ENCODE measurements at places on chromosomes 7 and 10. TPM values are rescaled to one million over a fixed set of nuclear protein-coding genes. Genes with fewer than 3 reads are reported as not detected.

HERC4 gene
- total RNA-seq = 74.5 TPM

FXYD4 gene
- not detected for total RNA-seq

ALOX5 gene
- 24.0 TPM for total RNA-seq

TFPI2 gene
- 1.4 TPM for total RNA-seq

ZNF736 gene
- total RNA-seq = 27.2 TPM

CACNA2D1 gene
- total RNA-seq = 85.0 TPM

- no peaks in the 10 kb centered on the region for H3K36me3 ChIP-seq
- DNase-seq = no peak
- H3K4me3 ChIP-seq = no peak overlapping the region
These were observed 276.4 kb downstream of the TCF7L2 start for GRCh38 chr10:113226399-113226798.

DNA sequence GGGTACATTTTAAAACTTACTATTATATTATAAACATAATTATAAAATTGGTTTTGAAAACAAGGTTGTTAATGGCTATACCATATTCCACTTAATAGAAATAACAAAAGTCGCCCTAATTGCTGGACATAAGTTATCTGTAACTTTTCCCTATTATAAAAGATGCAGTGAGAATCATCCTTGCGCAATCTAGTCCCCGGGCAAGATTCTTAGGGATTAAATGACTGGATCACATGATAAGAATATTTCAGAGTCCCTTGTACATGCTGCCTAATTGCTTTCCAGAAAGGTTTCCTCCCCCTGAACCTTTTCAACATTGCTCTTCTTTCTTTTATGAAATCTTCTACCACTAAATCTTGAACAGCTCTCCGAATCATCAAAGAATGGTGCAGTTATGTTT, 479.8 kb upstream of the MKI67 start:
- no peak for DNase-seq
- H3K27me3 ChIP-seq = no peaks in the 10 kb centered on the region
- no peak overlapping the region for H3K4me3 ChIP-seq
- no peak overlapping the region for H3K27ac ChIP-seq

- no peak overlapping the region for H3K4me3 ChIP-seq
- no peak for DNase-seq
- no peak overlapping the region for H3K27ac ChIP-seq
- H3K36me3 ChIP-seq = no peaks in the 10 kb centered on the region
- no peaks in the 10 kb centered on the region for H3K27me3 ChIP-seq
These were observed 4.6 kb upstream of the LDB3 start for GRCh38 chr10:86663576-86664339.

- no peaks in the 10 kb centered on the region for H3K4me1 ChIP-seq
- H3K27ac ChIP-seq = no peak overlapping the region
- DNase-seq = no peak
- no peaks in the 10 kb centered on the region for H3K36me3 ChIP-seq
These were observed 34.0 kb downstream of the C7orf25 start for GRCh38 chr7:42877862-42878261.

DNA sequence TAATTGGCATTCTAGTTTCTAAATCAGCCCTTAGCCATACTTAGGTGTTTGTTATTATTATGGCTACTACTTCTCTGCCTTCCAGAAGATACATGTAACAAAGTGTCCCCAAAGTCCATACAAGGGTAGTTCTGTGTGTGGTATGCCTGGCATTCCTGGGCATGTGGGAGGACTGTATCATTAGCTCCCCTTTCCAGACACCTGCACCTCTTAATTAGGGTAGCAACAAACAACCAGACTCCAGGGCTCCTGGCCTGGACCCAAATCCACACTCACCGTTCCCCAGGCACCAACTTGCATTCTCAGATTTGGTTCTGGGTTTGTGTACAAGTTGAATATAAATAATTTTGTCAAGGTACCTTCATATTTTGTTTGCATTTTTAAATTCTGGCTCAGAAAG, 15.5 kb upstream of the CALD1 start:
- H3K4me1 ChIP-seq = no peaks in the 10 kb centered on the region
- no peak overlapping the region for H3K27ac ChIP-seq
- DNase-seq = no peak
- H3K4me3 ChIP-seq = no peak overlapping the region
- H3K36me3 ChIP-seq = no peaks in the 10 kb centered on the region

DNA sequence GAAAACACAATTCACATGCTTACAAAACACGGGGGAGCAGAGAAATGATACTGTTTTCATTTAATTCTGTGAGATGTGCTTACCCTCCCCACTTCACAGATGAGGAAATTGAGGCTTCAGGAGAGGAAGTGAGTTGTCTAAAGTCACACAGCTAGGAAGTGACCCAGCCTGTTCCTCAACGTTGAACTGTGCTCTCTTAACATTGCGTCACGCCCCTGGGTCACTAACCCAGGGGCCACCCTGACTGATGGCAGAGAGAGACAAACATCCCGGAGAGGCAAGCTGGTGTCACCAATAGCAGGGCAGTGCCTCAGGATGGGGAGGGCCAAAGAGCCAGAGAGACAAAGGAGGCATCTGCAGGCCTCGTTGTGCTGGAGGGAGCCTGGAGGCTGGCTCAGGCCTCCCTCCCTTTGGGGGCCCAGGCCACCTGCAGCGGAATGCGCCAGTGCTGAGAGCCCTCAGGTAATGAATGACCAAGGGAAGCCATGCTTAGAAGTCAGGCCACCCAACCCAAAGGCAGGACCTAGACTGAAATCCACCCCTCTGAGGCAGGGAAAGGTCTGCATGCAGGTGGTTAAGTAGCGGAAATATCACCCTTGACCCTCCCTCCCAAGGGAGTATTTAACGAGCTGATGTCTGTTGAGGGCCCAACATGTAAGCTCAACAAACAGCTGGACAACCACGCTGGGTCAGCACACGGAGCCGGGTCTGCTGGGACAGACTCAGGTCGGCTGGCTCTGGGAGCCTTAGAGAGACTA, 81.3 kb downstream of the C10orf105 start:
- H3K36me3 ChIP-seq = no peaks in the 10 kb centered on the region
- H3K27me3 ChIP-seq = no peaks in the 10 kb centered on the region
- H3K4me3 ChIP-seq = no peak overlapping the region

- peaks cover 15% of the 10 kb centered on the region for H3K4me1 ChIP-seq
- no peak for DNase-seq
- H3K4me3 ChIP-seq = no peak overlapping the region
- H3K27me3 ChIP-seq = peaks cover 18% of the 10 kb centered on the region
- H3K27ac ChIP-seq = no peak overlapping the region
These were observed 2.3 kb downstream of the GRM8 start for GRCh38 chr7:127250312-127251035.

DNA sequence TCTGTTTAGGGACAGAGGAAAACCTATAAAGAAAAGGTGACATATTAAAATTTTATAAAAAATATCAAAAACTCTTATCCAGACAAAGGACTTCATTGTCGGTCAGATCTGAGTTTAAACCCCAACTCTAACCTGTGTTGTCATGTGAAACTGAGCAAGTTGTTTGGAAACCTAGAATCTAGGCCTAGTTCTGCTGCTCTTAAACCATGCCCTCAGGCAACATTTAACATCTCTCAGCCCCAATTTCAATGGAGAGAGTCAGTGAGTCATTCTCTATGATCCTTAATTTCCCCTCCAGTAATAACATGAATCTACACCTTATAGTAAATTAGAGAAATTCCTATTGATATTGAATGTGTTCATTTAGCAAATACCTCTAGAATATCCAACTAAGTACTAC, 192.3 kb downstream of the IMMP2L start:
- no peaks in the 10 kb centered on the region for H3K27me3 ChIP-seq
- no peaks in the 10 kb centered on the region for H3K4me1 ChIP-seq
- no peak overlapping the region for H3K4me3 ChIP-seq
- no peak for DNase-seq
- no peaks in the 10 kb centered on the region for H3K36me3 ChIP-seq

DNA sequence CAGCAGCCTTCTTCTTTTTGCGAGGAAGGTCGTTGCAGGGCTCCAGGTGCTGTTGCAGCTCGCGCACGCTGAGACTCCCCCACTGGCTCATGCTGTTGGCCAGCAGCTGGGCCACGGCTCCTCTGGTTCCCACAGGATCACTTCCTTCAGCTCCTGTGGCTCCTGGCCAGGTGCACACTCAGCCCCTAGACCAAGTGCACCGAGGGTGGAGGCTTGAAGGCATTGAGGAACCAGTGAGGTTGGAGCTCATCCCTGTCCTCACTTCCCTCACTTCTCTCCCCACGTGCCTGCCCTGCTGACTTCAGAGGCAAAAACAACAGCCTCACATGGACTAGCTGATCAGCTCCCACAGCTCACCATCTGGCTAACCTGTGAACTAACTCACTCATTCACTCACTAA, 46.2 kb upstream of the ADRB1 start:
- no peaks in the 10 kb centered on the region for H3K36me3 ChIP-seq
- H3K27ac ChIP-seq = peak overlapping the region; percentile 72
- no peak overlapping the region for H3K4me3 ChIP-seq
- H3K27me3 ChIP-seq = no peaks in the 10 kb centered on the region
- no peaks in the 10 kb centered on the region for H3K4me1 ChIP-seq
- DNase-seq = peak; percentile 86

DNA sequence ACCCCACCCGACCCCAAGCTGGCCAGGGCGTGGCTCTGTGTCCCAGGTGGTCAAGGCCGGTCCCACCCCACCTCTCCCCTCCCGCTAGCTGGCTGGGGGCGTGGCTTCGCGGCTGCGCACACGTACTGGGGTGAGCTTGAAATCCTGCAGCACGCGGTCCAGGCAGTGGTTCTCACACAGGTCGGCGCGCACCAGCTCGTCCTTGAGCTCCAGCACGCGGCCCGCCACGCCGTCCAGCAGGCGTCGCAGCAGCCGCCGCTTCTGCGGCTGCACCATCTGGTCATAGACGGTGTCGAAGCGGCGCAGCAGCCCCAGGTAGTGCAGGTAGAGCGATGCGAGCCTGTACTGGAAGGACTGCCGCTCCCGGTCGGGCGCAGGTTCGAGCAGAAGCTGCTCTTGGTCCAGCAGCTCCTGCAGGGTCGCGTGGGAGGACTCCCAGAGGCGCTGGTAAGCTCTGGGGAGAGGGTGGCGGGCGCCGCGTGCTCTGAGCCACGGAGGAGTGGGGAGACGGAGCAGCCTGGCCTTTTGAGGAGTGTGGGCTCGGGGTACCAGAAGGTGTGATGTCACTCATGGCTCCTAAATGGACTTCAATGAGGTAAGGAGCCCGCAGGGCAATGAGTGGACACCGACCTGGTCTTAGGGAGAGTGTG, 5.8 kb downstream of the H2BK1 start:
- no peaks in the 10 kb centered on the region for H3K36me3 ChIP-seq
- H3K4me3 ChIP-seq = no peak overlapping the region
- DNase-seq = no peak
- H3K4me1 ChIP-seq = no peaks in the 10 kb centered on the region

DNA sequence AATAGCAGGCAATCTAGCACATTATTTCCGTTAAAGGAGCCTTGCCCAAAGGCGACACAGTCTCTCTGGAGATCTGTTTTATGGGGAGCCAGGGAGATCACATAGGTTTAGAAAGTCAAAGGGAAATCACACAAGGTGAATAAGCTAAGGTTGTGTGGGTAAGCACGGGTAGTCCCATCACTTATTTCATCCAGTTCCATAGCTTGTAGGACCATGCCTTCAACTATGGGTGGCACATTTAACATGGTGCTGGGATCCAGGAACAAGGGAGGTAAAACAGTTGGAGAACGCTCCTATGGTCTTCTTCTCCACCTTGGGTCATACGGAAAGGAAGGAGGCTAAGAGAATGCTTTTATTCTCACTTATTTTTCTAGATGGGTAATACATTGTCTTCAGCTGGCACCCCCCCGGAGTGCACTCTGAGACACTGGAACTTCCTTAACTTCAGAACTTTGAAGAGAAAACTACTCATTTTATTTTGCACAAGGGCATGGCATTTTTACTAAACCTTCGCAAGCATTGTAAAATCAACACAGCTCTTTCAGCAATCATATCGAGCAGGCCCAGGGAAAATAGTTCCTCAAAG, 435.4 kb downstream of the KIF20B start:
- H3K4me3 ChIP-seq = no peak overlapping the region
- no peak for DNase-seq
- H3K36me3 ChIP-seq = no peaks in the 10 kb centered on the region

DNA sequence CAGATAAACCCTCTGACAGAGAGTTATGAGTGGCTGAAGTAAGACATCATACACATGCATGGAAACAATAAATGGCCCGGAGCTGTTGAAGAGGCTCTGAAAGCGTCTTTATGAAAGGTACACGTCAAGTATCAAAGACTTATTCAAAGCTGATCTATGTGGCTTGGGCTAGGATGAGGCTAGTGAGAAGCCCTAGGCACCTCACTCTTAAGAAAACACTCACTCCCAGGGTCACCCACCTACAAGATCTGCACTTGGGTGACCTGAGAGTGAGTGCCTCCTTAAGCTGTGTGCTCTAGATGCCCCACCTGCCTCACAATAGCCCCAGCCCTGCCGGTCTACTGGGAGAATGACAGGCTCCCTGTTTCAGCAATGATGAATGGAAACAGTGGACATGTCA, 1.1 kb upstream of the GIMAP1 start:
- no peaks in the 10 kb centered on the region for H3K36me3 ChIP-seq
- no peaks in the 10 kb centered on the region for H3K27me3 ChIP-seq
- no peak overlapping the region for H3K4me3 ChIP-seq
- no peak for DNase-seq
- H3K4me1 ChIP-seq = no peaks in the 10 kb centered on the region

- H3K27me3 ChIP-seq = no peaks in the 10 kb centered on the region
- no peak for DNase-seq
- no peaks in the 10 kb centered on the region for H3K36me3 ChIP-seq
- H3K4me1 ChIP-seq = peaks cover 12% of the 10 kb centered on the region
These were observed 96.8 kb downstream of the SPAG6 start for GRCh38 chr10:22442063-22442462.

- no peak overlapping the region for H3K4me3 ChIP-seq
- no peaks in the 10 kb centered on the region for H3K4me1 ChIP-seq
- H3K27me3 ChIP-seq = no peaks in the 10 kb centered on the region
- DNase-seq = peak; percentile 6
- H3K27ac ChIP-seq = no peak overlapping the region
These were observed 14.7 kb downstream of the MMRN2 start for GRCh38 chr10:86942441-86943315.

DNA sequence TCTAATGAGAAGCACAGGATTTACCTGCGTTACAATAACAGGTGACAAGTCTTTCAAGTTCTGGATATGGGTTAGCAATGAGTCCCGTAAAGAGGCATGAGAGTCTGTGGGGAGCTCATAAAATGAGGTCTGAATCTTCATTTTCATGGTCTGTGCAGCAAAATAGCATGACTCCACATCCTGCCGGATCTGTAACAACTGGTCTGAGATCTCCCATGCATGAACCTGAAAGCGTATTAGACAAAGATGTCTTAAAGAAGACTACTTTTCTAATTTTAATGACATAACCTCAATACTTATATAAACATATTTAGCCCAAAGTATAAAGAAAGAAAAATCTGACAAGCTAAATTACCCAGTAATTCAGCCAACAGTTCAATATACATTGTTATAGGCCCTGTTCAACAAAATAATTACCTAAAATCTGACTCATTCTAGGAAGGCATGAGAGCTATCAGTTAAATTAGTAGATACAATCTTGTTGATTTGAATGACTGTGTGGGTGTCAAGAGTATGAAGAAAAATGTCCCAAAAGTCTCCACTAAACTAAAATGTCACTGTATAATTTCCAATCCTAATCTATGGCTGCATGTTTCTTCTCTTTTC, 36.9 kb downstream of the TNPO3 start:
- no peaks in the 10 kb centered on the region for H3K4me1 ChIP-seq
- no peaks in the 10 kb centered on the region for H3K27me3 ChIP-seq
- no peaks in the 10 kb centered on the region for H3K36me3 ChIP-seq
- no peak for DNase-seq

GRCh38 chr7:41185851-41186250, 517.0 kb downstream of the INHBA start:
- H3K4me3 ChIP-seq = no peak overlapping the region
- no peak overlapping the region for H3K27ac ChIP-seq
- H3K4me1 ChIP-seq = no peaks in the 10 kb centered on the region
- no peak for DNase-seq
- H3K27me3 ChIP-seq = no peaks in the 10 kb centered on the region

Data from Peyer's patch (tissue), 4 donors.